IPS DF 6.9 (cell line): ENCODE measurements at places on chromosomes 11 and 22.

GRCh38 chr11:23318670-23319069 lies 458.4 kb upstream of the CCDC179 start:
- no peak overlapping the region for H3K4me3 ChIP-seq
- DNase-seq, result no peak
- no peaks in the 10 kb centered on the region for H3K4me1 ChIP-seq
- no peaks in the 10 kb centered on the region; the same call in 1 of the 2 replicates for H3K36me3 ChIP-seq

- H3K36me3 ChIP-seq, result no peaks in the 10 kb centered on the region
- no peaks in the 10 kb centered on the region for H3K27me3 ChIP-seq
Observed at GRCh38 chr11:122727101-122727929, 71.8 kb downstream of the UBASH3B start.

GRCh38 chr11:47409440-47410369 lies 1.3 kb downstream of the SLC39A13 start:
- peaks cover 8% of the 10 kb centered on the region for H3K4me1 ChIP-seq
- no peak overlapping the region; the same call in 1 of the 2 replicates for H3K4me3 ChIP-seq
- no peak overlapping the region for H3K27ac ChIP-seq
- peaks cover 12% of the 10 kb centered on the region for H3K36me3 ChIP-seq

DNA sequence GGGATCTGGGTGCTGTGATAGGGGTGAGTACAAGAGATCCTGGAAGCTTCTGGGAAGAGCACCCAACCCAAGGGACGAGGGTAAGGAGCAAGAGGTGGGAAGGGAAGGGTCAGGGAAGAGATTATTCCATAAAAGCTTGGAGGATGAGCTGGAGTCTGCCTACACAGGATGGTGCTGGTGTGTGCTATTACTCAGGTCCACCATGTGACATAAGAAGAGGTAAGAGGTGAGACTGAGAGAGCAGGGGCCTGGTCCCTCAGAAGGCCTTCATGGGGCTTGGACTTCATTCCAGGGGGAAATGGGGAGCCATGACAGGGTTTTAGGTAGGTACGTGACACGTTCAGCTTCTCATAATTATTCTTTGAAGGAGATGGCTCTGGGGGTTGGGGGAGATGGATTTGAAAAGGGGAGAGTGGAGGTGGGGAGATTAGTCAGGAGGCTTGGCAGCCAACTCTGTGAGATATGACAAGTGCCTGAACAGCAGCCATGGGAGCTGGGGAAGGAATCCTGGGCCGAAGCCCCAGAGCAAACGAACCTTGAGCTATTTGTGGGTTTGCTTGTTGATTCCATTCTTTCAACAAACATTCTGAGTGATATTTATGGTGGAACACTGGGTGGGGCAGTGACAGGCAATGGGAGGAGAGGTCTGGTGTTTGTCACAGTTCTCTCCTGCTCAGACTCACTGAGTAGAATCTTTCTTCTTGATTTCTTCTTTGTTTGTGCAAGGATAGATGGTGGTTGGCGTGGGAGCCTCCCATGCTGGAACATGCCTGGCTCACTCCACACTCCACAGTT lies 11.2 kb upstream of the NCAM1 start:
- no peaks in the 10 kb centered on the region for H3K27me3 ChIP-seq
- no peaks in the 10 kb centered on the region for H3K36me3 ChIP-seq
- H3K4me1 ChIP-seq, result no peaks in the 10 kb centered on the region
- H3K27ac ChIP-seq, result no peak overlapping the region

DNA sequence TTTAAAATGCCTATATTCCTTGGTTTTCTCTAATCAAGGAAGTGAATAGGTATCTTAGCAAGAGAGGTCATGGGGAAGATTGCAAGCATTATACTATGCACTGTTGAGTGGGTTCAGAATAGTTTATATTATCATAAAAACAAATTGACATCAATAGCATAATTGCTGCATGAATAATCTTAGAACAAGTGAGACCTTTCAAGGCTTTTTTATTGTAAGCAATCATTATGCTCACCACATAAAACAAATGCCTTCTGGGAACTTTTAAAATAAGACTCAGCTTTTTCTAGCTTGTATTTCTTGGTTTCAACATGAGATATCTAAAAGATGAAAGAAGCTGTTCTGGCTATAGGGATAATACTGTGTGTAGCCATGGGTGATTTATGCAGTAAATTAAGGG lies 135.6 kb upstream of the ZC3H12C start:
- no peak overlapping the region for H3K27ac ChIP-seq
- no peak for DNase-seq
- no peaks in the 10 kb centered on the region for H3K27me3 ChIP-seq
- no peaks in the 10 kb centered on the region for H3K4me1 ChIP-seq

GRCh38 chr11:16784666-16785065 lies 46.2 kb downstream of the C11orf58 start:
- H3K27me3 ChIP-seq, result no peaks in the 10 kb centered on the region
- H3K4me3 ChIP-seq, result no peak overlapping the region

- DNase-seq, result no peak
- no peaks in the 10 kb centered on the region; the same call in 1 of the 2 replicates for H3K4me1 ChIP-seq
- H3K36me3 ChIP-seq, result no peaks in the 10 kb centered on the region
- H3K4me3 ChIP-seq, result no peak overlapping the region
Observed at GRCh38 chr22:20171288-20172140, 20.7 kb upstream of the CCDC188 start.

GRCh38 chr11:5618807-5619206 lies 6.0 kb upstream of the TRIM34 start:
- no peak overlapping the region for H3K27ac ChIP-seq
- no peak for DNase-seq
- H3K36me3 ChIP-seq, result no peaks in the 10 kb centered on the region
- H3K4me3 ChIP-seq, result no peak overlapping the region
- H3K27me3 ChIP-seq, result no peaks in the 10 kb centered on the region

- no peaks in the 10 kb centered on the region for H3K27me3 ChIP-seq
- H3K4me3 ChIP-seq, result no peak overlapping the region
- H3K4me1 ChIP-seq, result no peaks in the 10 kb centered on the region
- 0 out of 2 replicates have a peak, but pooled peaks cover 3% of the 10 kb centered on the region for H3K36me3 ChIP-seq
Observed at GRCh38 chr11:74019104-74019738, 10.3 kb upstream of the UCP3 start.

DNA sequence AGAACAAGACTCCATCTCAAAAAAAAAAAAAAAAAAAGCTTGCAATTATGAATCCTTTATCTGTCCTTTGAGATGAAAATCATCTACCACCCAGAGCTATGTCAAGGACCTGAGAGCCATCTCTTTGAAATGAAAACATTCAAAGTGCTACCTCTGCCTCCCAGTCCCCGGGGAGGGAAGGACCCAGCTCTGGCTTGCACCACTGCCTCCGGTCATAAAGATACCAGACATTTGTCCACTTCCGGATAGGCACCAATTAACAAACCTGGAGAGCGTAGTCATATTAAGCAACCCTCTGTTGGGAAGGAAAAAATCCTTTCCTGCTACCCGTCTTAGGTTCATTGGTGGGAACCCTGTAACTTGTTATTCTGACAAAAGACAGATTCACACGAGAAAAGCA lies 98.6 kb downstream of the ARHGAP8 start:
- no peak overlapping the region for H3K27ac ChIP-seq
- no peaks in the 10 kb centered on the region for H3K27me3 ChIP-seq
- no peak overlapping the region for H3K4me3 ChIP-seq
- DNase-seq, result no peak
- peaks cover 9% of the 10 kb centered on the region for H3K36me3 ChIP-seq
- no peaks in the 10 kb centered on the region; the same call in 1 of the 2 replicates for H3K4me1 ChIP-seq

GRCh38 chr11:121464352-121464946 lies 11.7 kb upstream of the SORL1-AS1 start:
- no peak overlapping the region for H3K27ac ChIP-seq
- DNase-seq, result no peak
- no peaks in the 10 kb centered on the region for H3K27me3 ChIP-seq
- H3K36me3 ChIP-seq, result no peaks in the 10 kb centered on the region

- H3K27ac ChIP-seq, result no peak overlapping the region
- no peaks in the 10 kb centered on the region for H3K4me1 ChIP-seq
Observed at GRCh38 chr11:47889714-47890441, 41.7 kb upstream of the NUP160 start.

- no peak for DNase-seq
- no peak overlapping the region for H3K4me3 ChIP-seq
- H3K36me3 ChIP-seq, result no peaks in the 10 kb centered on the region
- H3K4me1 ChIP-seq, result no peaks in the 10 kb centered on the region
- no peaks in the 10 kb centered on the region for H3K27me3 ChIP-seq
Observed at GRCh38 chr11:88522624-88523385, 185.3 kb upstream of the CTSC start.

DNA sequence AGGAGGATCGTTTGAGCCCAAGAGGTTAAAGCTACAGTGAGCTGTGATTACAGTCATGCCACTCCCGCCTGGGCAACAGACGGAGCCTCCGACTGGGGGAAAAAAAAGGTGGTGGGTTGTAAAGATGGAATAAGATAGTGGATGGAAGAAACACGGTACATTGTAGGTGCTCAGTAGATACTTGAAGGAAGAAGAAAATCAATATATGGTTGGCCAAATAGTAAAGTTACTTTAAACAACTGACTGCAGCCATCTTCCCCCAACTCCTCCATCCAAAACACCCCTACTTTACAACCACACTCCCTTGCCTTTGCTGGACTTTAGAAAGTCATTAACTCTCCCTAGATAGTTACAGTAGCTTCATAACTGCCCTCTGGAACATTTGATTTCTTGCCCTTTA lies 2.5 kb upstream of the NUP98 start:
- H3K4me1 ChIP-seq, result no peaks in the 10 kb centered on the region
- H3K27me3 ChIP-seq, result no peaks in the 10 kb centered on the region
- DNase-seq, result no peak
- H3K4me3 ChIP-seq, result no peak overlapping the region

GRCh38 chr22:50262460-50262911 lies 1.0 kb upstream of the MAPK12 start:
- H3K4me1 ChIP-seq, result peaks cover 14% of the 10 kb centered on the region
- DNase-seq, result no peak
- H3K27me3 ChIP-seq, result peaks cover 4% of the 10 kb centered on the region
- no peak overlapping the region for H3K27ac ChIP-seq
- no peaks in the 10 kb centered on the region for H3K36me3 ChIP-seq
- no peak overlapping the region for H3K4me3 ChIP-seq

GRCh38 chr11:29224739-29225384 lies 792.0 kb downstream of the KCNA4 start:
- no peak overlapping the region for H3K27ac ChIP-seq
- DNase-seq, result no peak
- no peaks in the 10 kb centered on the region for H3K4me1 ChIP-seq
- H3K27me3 ChIP-seq, result no peaks in the 10 kb centered on the region

DNA sequence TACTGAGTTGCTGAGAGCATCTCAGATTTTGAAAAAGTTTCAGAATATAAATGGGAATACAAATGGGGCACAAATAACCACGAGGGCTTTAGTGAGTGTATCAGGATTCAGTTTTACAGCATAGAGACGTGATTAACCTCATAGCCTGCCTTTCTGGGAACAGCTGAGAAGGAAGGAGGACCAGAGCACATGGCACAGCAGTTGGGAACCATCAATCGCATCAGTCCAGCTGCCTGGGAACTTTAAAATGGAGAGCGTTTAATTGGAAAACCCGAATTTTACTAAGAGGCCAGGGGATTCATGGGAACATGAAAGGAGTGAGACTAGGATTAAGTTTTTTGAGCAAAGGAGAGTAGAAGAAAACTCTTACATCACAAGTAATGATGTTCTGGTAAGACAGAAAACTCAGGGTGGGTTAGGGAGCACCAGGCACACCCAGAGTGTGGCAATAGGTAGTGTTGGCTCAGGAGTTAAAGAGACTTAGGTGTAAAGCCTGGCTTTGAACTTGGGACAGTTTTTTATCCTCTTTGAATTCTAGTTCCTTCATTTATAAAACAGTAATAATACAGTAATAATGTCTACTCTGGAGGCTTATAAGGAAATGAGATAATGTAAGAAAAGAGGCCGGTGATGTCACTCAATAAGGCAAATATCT lies 40.2 kb downstream of the FZD4 start:
- no peaks in the 10 kb centered on the region for H3K4me1 ChIP-seq
- no peak overlapping the region for H3K4me3 ChIP-seq
- H3K27me3 ChIP-seq, result no peaks in the 10 kb centered on the region
- no peak overlapping the region for H3K27ac ChIP-seq
- no peaks in the 10 kb centered on the region for H3K36me3 ChIP-seq

DNA sequence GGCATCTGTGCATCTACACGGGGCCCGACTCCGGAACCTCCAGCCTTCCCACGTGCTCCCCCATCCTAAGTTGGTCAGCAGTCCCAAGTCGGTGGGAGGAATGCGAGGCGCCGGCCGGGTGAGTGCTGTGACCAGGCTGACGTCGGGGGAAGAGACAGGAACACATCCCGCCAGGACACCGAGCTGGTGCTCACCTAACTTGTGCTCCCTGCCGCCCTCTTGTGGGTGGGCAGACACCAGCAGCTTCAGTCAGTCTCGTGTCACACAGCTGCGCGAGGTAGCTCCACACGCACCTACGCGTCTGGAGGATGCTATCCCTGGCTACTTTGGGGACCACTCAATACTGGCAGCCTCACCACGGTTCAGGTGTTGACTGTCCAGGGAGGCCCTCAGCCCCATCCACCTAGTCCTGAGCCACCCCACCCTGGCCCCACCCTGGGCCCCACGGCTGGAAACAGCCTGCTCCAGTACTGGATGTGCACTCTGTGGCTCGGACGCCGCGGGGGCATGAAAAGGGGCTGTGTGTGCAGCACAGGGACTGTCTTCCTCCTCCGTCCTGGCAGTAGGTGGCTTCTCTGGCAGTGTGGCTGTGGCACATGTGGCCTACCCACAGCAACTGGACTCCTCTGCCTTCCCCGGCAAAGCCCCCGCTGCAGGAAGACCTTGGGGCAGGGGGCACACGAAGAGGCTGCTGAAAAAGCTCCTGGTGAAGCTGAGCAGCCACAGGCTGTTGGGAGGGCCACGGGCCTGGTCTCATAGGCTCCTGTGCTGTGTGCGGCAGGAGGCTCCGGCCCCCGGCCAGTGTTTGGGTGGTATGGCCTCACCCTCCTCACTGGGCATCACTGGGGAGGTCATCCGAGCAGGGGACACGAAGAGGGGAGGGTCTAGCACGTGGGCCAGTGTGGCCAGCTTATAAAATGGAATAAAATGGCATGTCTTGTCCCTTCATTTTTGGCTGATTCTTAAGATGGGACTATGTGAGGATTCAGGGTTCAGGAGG lies 11.2 kb upstream of the BID start:
- H3K4me3 ChIP-seq, result no peak overlapping the region
- no peaks in the 10 kb centered on the region; the same call in 1 of the 2 replicates for H3K36me3 ChIP-seq
- no peaks in the 10 kb centered on the region for H3K27me3 ChIP-seq
- no peaks in the 10 kb centered on the region for H3K4me1 ChIP-seq
- H3K27ac ChIP-seq, result no peak overlapping the region

DNA sequence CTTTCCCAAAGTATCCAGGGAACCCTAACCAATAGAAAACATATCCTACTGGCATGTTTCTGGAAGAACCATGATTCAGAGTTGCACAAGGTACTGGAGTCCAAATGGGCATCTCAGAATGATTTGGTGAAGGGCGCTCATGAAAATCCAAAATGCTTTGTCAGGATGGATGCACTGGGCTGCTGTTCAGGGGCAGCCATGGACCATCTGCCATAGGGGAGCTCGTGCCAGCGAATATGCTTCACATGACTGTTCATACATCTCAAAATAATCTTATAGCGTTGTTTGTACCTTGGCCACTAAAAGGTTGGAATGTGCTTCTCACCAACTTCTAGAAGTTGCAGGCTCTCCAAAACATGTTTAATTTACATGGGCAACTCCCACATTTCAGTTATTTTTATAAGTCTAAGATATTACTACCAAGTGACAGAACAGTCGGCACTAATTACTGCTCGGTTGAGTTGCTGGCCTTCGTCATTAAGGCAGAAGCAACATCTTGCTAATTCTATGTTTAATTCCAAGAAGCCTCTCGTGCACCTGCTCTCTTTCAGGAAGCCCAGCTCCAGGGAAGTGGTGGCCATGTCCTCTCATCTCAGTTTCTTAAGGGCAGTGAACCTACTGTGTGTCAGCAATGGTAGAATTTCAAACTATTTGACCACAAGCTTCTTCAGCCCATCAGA lies 1497.7 kb downstream of the TBC1D22A start:
- no peaks in the 10 kb centered on the region for H3K27me3 ChIP-seq
- DNase-seq, result no peak
- no peak overlapping the region for H3K27ac ChIP-seq
- no peaks in the 10 kb centered on the region; the same call in 1 of the 2 replicates for H3K36me3 ChIP-seq
